ENCODE measurements at places on chromosomes 5 and 9.

DNA sequence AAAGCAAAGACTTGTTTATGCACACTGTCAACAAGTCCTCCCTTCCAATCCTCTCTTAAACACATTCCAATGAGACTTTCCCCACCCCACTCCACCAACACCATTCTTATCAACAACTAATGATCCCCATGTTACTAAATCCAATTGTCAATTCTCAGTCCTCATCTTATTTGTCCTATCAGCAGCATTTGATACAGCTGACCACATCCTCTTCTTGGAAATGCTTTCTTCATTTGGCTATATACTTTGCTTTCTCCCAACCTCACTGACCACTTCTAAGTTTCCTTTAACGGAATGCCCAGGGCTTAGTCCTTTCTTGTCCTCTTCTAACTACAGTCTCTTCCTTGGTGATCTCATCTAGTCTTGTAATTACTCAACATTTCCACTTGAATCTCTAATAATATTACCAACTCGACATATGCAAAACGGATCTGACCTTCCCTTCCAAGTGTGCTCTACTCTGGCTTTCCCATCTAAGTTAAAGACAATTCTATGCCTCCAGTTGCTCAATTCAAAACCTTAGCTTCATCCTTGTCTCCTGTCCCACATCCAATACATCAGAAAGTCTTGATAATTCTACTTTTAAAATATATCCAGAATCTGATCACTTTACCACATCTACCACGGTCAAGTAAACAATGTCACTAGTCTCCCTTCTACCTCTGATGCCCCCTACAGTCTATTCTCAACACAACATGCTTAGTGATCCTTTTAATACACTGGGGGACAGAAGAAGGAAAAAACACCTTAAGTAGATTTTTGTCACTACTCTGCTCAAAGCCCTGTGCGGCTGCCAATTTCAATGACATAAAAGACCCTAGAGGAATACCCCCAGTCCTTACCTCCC lies 25.5 kb downstream of the AGTPBP1 start:
- no peak for DNase-seq

- DNase-seq, result no peak
Observed at GRCh38 chr5:9168791-9169556, 376.9 kb downstream of the SEMA5A start.

GRCh38 chr9:126020836-126021235 lies 273.7 kb downstream of the PBX3 start:
- no peak for DNase-seq

DNA sequence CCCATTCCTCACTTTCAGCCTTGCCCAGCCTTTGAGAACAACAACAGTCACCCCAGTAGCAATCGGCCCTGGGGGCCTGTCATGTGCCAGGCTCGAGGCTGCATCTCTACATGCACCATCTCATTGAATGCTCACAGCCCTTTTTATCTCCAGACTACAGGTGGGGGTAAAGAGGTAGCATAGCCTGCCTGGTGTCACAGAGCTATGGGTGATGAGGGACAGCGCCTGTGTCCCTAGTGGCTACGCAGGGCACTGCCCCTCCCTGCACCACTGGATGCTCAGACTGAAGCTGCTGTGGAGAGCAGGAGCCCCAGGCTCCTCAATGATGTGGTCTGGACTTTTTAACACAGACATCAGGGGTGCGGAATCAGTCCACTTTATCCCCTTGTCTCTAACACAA lies 2.8 kb downstream of the CAMK2A start:
- no peak for DNase-seq

- DNase-seq, result no peak
Observed at GRCh38 chr5:130115686-130116085, 211.4 kb downstream of the CHSY3 start.

DNA sequence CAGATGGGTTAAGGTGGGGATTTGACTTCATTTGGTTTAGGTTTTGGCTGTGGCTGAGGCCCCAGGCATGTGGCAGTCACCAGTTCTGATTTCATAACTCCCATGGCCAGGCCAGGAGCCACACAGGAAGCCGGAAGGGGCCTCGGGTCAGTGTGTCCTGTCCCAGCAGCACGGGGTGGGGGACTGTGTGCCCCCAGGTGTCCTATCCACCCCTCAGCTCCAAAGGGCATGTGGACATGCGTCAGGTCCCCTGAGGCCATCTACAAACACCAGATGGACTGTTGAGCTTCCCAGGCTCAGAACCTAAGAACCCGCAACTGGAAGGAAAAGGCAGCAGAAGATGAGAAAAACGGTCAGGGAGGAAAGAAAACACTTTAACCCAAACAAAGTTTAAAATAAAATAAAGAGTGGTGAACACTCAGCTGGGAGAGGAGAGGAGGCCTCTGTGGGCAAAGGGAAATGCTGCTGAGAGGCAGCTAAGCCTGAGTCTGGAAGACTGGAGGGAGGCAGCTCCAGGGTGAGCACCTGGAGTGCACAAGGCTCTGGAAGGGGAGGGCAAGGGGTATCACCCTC lies 260.8 kb downstream of the AUH start:
- no peak for DNase-seq

DNA sequence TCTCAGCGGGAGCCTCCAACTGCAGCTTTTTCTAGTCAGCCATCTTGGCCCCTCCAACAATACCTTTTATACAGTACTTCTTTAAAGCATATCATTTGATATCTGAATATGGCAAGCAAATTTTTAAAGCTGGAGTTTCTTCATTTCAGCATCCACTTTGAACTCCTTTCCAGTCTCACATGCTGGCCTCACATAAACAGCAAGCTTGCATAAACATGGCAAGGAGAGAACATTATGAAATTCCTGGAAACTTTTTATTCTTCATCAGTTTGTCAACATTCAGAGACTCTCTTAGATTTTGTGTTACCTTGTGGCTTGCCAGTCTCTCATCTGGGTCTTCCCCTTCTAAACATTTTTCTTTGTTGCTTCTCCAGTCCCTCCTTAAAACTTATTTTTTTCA lies 745.3 kb downstream of the NR2F1-AS1 start:
- no peak for DNase-seq

- DNase-seq, result no peak
Observed at GRCh38 chr5:18566671-18567070, 932.4 kb downstream of the TAF11L14 start.

DNA sequence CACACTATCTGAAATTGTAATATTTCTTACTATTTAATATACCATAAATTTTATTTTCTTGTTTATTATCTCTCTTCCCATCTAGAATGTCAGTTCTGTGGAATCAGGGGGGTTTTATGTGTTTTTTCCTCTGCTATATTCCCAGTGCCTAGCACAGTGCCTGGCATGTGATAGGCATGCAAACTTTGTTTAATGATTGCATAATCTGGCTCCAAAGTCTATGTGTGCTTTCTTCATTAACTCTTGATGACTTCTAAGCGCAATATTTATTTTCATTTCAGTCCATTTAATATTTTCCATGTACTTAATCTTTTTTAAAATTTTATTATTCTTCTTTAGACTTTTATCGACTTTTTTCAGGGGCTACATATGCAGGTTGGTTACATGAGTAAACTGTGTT lies 60.4 kb upstream of the CDK5RAP2 start:
- DNase-seq, result no peak

DNA sequence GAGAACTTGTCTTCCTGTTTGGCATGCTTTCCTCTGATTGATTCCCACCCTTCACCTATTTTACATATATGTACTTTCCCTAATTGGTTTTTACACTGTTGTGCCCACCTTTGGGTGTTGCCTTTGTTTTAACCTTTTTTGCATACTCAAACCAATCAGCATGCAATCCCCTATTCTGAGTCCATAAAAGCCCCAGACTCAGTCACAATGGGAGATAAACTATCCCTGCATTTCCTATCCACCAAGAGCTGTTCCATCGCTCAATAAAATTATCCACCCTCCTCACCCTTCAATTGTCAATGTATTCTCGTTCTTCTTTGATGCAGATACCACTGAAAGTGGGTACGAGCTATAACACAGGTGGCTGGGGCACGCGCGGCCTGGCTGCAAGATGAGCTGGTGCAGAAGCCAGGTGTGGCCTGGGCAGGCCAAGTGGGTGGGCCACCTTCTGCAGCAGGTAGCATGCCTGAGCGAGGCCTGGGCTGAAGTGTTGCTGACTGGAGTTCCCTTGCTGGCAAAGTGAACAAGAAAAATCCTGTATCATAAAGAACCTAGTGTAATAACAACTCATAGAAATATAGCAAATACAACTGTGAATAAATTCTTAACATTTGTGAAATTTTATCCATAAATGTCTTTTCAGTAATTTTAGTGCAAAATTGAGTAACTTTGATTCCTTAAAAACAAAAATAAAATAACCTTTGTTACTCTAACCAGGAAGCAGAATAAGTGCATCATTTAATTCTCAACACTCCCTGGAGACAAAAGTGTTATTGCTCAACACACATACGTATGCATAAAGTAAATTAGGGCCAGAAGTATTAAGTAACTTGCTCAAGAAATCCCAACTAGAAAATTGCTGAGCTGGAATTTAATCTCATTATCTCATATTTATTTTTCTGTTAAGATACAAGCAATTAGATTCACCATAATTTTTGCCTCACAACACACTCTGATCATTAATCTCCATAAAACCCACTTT lies 685.3 kb upstream of the EDIL3 start:
- no peak for DNase-seq

DNA sequence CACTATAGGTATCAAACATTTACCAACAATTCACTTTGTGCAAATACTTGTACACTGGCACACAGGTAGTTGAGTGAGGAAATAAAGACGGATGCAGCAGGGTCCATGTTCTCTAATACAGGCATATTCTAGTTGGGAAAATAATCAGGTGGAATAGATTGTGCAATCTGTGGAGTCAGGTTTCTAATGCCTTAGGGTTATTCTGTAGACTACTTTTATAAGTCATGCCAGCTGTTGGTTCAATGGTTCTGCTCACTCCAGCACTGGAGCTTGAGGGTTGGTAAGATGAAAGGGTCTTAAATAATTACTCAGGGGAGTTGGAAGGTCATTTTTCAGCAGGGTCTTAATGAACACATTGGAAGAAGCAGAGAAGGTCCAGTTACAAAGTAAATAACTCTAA lies 690.3 kb upstream of the DMAC1 start:
- no peak for DNase-seq

DNA sequence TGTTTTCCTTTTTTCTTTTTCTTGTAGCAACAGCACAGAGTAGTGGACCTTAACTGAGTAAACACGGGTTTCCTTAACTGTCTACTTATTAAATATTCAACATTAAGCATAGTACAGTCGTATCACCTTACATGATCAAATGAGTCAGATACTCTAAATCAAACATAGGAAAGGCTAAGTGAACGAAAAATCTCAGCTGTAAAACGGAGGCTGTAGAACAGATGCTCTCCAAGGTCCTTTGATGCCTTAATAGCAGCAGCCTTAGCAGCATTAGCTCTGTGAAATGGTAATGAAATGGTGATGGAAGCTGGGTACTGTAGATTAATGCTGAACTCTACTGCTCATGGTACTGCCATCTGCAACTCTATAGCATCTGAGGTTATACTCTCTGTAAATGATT lies 1433.3 kb upstream of the C9orf72 start:
- DNase-seq, result no peak

GRCh38 chr5:111735583-111736270 lies 21.3 kb downstream of the NREP start:
- peak; percentile 4 for DNase-seq

GRCh38 chr5:29720954-29721353 lies 1472.5 kb upstream of the CDH6 start:
- DNase-seq, result no peak

- DNase-seq, result no peak
Observed at GRCh38 chr5:151298063-151298855, 5.3 kb downstream of the SLC36A3 start.

DNA sequence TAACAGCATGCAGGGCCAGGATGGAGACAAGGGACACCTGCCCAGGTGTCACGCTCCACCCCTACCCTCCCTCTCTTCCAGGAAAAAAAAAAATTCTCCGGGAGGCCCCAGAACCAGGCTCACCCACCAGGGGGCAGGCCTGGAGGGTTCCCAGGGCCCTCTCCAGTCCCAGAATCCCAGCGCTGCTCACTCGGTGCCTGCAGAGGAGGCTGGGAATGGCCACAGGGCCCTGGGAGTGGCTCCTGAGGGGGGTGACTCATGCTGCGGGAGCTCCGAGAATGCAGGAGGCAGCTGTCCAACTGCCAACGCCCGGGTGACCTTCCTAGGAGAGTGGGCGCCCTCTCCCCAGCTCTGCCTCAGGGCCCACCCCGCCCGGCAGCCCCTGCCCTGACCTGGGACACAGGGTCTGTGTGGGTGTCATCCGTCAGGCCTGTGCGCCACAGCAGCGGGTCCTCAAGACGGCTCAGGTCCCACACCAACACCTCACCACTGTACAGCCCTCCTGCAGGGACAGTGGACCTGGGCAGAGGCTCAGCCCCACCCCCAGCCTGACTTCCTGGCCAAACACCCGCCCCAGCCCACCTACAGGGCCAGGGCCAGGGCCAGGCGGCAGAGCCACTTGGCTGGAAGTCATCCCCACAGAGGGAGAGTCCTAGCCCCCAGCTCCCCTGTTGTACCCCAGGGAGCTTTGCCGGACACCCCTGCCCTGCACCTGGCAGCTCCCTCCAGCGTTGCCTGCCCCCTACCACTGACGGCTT lies 21.2 kb downstream of the DYNC2I2 start:
- DNase-seq, result no peak

DNA sequence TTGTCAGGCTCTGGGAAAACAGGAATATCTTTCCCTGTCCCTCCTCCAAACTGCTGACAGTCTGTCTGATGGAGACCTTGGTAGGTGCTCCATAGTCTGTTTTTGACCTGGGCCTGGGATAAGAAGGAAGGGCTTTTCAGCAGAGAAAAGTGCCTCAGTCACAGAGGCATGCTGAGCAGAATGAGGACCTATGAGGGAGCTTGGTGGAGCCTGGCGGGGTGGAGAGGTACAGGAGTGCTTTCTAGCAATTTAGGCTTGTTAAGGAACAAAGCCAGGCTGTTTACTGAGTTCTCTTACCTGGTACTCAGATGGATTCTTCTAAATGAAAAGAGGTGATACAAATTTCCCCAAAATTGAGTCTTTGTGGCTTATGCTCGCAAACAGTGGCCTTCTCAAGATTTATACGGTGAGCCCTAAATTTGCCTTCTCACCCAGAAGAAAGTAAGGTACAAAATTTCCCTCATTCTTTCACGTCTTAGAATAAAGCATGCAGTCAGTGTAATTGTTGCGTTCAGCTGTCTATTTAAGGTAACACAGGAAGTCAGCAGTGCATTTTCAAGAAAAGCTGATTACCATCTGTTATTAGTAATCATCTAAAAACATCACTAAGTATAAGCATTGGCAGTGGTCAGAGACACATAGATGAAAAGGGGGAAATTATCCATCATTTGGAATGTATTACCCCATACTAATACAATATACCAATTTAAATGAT lies 28.6 kb upstream of the IL13 start:
- no peak for DNase-seq

- DNase-seq, result peak; percentile 31
Observed at GRCh38 chr9:134641173-134641989, at the start of gene COL5A1. Gene COL5A1 (plus strand): TSS chr9:134641803. CDS start chr9:134642188, 385 bp downstream.

- DNase-seq, result no peak
Observed at GRCh38 chr9:123263227-123263626, 5.2 kb downstream of the STRBP start.

DNA sequence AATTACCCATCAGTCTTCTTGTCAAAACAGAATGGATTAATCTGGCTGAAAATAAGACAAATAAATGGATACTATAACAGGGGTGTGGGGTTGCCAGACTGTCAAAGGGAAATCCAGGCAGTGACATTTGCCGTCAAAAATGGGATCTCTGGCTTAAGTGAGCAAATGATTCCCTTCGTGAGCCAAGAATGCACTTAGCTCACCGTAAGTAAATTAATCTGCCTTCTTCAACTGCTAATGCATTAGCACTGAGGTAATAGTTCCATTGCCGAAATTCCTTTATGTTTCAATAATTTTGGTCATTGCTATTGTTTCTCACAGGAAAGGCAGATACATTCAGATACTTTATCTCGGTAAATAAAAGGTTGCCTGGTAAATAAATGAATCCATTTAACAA lies 377.8 kb downstream of the KIAA0825 start:
- no peak for DNase-seq
